ENCODE measurements at places on chromosomes 6 and 20. TPM values are rescaled to one million over a fixed set of nuclear protein-coding genes. Genes with fewer than 3 reads are reported as not detected.
A peak's percentile ranks its signal among the peaks of the same experiment; 100 is the strongest.

DNA sequence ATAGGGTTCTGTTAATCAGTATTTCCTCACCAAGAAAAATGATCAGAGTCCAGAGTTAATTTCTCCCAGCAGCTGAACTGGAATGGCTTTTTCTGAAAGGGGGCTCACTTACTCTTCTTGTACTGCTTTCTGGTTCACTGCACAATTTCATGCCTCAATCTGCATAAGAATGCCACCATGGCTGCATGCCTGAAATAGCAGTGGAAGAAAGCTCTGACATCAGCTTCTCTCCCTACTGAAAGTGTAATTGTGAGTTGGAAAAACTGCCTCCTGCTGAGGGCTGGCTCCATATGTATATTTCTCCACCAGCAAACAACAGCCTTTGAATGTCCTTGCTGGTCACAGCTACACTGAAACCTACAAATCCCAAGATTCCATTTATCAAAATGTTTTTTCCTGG is 1027.2 kb upstream of the GJE1 start:
- DNase-seq: no peak
- H3K27me3 ChIP-seq: no peaks in the 10 kb centered on the region
- no peaks in the 10 kb centered on the region for H3K36me3 ChIP-seq
- H3K4me1 ChIP-seq: no peaks in the 10 kb centered on the region

- DNase-seq: no peak
- H3K27ac ChIP-seq: no peak overlapping the region
- H3K4me1 ChIP-seq: no peaks in the 10 kb centered on the region
Observed at GRCh38 chr6:107448776-107449175, 10.6 kb downstream of the PDSS2 start.

DNA sequence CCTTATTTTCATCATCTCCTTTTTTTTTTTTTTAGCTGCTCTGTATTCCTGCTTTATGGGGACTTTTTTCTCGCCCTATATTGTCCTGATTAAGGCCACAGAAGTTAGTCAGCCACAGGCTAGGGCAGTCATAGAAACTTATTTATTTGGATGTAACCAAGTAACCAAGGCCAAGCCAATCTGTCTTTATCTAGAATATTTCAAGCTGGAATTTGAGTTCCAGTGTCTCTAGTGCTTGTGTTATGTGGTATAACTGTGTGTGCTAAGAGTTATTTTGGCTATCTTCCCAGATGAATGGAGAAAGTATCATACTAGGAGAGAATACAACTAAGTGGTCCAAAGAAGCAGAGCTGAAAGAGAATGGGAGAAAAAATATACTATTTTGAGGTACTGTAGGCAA is 751.5 kb downstream of the CBLN4 start:
- no peak for DNase-seq
- H3K4me3 ChIP-seq: no peak overlapping the region
- H3K27me3 ChIP-seq: no peaks in the 10 kb centered on the region
- H3K36me3 ChIP-seq: no peaks in the 10 kb centered on the region

- H3K36me3 ChIP-seq: no peaks in the 10 kb centered on the region
- H3K27ac ChIP-seq: no peak overlapping the region
- DNase-seq: no peak
- no peak overlapping the region for H3K4me3 ChIP-seq
- peaks cover 17% of the 10 kb centered on the region for H3K4me1 ChIP-seq
- H3K27me3 ChIP-seq: no peaks in the 10 kb centered on the region
Observed at GRCh38 chr20:62405981-62406513, 1.0 kb downstream of the CABLES2 start.

DNA sequence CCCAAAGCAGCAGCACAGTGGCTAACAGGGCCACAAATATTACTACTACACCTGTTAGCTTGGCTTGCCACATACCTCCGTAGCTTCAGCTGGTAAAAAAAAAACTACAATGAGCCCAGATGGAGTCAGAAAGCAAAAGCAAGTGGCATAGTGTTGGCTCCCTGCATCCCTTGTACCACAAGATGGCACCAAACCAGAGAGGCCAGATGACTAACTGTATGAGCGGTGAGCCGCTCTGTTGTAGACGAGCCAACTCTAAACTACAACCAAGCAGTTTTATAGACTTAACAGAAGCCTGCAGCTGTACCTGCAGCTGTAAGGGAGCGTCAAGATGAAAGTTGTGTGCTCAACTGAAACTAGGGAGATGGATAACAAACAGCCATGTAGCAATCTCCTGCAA is 84.5 kb upstream of the MCHR2 start:
- no peaks in the 10 kb centered on the region for H3K4me1 ChIP-seq
- no peak for DNase-seq
- H3K4me3 ChIP-seq: no peak overlapping the region
- H3K27me3 ChIP-seq: peaks cover 5% of the 10 kb centered on the region
- no peaks in the 10 kb centered on the region for H3K36me3 ChIP-seq

DNA sequence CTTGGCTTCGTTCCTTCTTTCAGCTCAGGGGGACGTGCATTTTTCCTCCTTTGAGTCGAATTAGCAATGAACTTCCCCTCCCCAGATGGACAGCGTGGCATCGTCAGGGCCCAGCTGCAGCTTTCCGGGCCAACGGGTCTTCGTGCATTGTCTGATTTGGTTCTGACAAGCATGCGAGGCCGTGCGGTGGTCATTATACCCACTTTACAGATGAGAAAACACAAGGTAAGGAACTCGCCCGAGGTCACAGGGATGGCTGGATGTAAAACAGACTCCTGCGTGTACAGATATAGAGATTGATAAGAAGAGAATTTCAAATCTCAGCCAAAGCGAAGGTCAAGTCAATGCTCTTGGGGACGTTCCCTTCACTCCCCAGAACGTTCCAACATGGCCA is 187.6 kb upstream of the SULF2 start:
- peak overlapping the region; percentile 50 for H3K27ac ChIP-seq
- DNase-seq: no peak
- no peak overlapping the region for H3K4me3 ChIP-seq
- H3K36me3 ChIP-seq: no peaks in the 10 kb centered on the region

DNA sequence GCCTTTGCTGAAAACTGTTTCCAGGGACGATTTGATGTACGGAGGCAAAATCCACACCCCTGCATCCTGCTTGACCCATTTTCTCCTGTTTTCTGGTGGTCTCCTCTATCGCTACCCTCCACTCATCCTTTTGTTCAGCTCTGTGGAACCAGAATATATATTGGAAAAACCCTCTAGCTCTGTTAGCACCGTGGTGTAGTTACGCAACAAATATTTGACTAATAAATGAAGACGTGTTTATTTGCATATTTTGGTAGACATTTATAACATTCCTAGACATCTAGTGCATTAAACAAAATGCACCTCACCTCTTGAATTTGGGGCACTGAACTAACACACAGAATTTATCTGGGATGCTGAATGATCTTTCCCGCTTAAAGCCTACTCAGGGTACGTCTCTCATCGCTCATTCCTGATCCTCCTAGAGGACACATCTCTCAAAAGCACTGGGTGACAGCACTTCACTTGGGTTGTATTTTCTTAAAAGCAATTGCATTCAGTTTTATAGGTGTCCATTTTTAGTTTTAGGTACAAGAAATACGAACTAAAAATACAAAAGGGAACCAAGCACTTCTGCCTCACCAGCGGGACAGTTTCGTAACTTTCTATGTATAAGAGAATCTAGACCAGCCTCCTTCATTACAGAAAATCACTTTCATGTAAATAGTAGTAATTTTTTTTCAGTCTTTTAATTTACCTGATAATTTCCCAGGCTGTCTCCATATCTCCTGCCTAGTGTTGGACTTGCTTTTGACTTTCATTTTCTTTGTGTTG is 59.2 kb downstream of the SNRNP48 start:
- H3K4me3 ChIP-seq: no peak overlapping the region
- H3K4me1 ChIP-seq: no peaks in the 10 kb centered on the region

DNA sequence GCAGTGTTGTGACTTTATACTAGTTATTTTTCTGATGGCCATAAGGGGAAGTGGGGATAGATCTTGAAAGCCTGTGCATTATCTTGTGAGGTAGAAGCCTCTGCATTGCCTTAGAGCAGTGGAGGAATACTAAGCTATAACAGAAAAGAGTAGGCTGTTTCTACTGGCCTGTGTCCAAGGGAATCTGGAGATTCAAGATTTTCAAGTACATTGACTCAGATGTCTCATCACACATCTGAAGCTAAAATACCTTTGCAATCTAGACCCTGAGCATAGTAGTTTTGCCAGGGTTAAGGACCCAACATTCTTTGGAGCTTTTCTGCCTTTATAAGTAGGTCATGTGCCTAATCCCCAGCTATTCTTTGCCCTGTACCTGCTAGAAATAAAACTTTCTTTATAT is 272.3 kb downstream of the TENT5A start:
- H3K4me1 ChIP-seq: no peaks in the 10 kb centered on the region
- no peak overlapping the region for H3K4me3 ChIP-seq
- no peaks in the 10 kb centered on the region for H3K36me3 ChIP-seq
- no peak overlapping the region for H3K27ac ChIP-seq

GRCh38 chr6:157172231-157172701 is 151.1 kb downstream of the TMEM242 start:
- DNase-seq: no peak
- peaks cover 11% of the 10 kb centered on the region for H3K36me3 ChIP-seq
- no peak overlapping the region for H3K27ac ChIP-seq
- H3K4me1 ChIP-seq: no peaks in the 10 kb centered on the region

DNA sequence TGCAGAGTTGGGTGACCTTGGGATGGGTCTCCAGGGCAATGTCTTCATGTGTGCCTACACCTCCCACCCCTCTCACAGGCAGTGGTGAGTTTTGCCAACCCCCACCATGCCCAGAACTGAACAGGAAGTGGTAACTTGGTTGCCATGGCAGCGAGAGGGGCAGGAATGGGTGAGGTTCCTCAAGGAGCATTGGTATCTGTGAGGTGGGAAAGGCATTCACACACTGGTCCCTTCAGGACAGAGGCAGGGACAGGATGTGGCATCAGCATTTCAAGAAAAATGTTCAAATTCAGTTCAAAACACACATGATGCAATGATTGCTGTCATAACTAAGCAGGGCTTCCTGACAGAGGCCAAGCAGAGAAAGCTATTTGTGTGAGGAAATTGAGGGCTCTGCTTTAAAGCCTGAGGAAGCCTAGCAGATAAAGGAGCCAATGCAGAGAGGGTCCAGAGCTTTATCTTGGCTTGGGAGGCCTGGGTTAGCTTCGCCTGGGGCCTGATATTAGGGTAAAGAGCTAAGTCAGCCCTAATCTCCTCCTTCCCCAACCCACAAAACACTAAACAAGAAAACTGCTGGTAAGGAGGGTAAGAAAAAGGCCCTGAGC is 551 bp downstream of the TREML2 start:
- H3K27ac ChIP-seq: peak overlapping the region; percentile 68
- H3K4me3 ChIP-seq: no peak overlapping the region
- no peaks in the 10 kb centered on the region for H3K27me3 ChIP-seq

DNA sequence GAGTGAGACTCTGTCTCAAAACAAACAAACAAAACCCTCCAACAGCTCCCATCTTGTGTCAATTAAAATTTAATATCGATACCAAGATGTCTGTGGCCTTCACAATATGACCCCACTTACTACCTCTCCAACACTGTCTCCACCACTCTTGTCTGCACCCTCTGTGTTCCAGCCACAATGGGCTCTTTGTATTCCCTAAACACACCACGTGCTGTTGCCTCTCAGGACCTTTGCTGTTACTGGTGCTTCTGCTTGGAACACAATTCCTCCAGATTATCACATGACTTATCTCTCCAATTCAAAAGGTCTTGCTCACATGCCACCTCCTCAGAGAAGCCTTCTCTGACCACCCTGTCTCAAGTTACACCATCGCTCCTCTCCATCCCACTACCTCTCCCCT is 6.0 kb upstream of the HCK start:
- H3K4me1 ChIP-seq: no peaks in the 10 kb centered on the region
- no peaks in the 10 kb centered on the region for H3K27me3 ChIP-seq
- H3K4me3 ChIP-seq: no peak overlapping the region
- H3K27ac ChIP-seq: no peak overlapping the region
- no peak for DNase-seq
- H3K36me3 ChIP-seq: no peaks in the 10 kb centered on the region

- H3K27me3 ChIP-seq: no peaks in the 10 kb centered on the region
- H3K4me1 ChIP-seq: peaks cover 9% of the 10 kb centered on the region
- peak overlapping the region; percentile 94 for H3K27ac ChIP-seq
- no peaks in the 10 kb centered on the region for H3K36me3 ChIP-seq
Observed at GRCh38 chr6:26197933-26198721, 110.9 kb downstream of the HFE start.

GRCh38 chr6:3007571-3007970 is 7.9 kb downstream of the NQO2 start:
- no peak overlapping the region for H3K27ac ChIP-seq
- H3K4me1 ChIP-seq: peaks cover 7% of the 10 kb centered on the region
- DNase-seq: no peak
- peaks cover 52% of the 10 kb centered on the region for H3K36me3 ChIP-seq
- H3K27me3 ChIP-seq: no peaks in the 10 kb centered on the region

DNA sequence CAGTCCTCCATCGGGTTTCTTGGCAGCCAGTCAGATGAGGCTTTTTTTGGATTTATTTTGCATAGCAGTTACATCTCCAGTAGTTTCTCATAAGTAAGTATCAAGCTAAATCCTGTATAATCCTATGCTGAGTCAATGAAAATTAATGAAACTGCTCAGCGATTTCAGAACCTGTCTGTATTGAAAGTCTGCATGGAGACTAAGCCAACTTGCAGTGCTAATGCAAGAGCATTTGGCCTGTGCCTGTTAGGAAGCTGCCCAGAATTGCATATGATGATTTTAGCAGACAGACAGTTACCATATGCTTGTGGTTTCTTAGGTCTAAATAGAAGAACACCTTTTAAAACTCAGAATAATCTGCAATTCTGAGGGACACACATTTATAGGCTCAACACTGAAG is 25.2 kb upstream of the LRRN4 start:
- DNase-seq: no peak
- no peaks in the 10 kb centered on the region for H3K36me3 ChIP-seq
- no peak overlapping the region for H3K4me3 ChIP-seq
- H3K4me1 ChIP-seq: peaks cover 8% of the 10 kb centered on the region

- no peaks in the 10 kb centered on the region for H3K36me3 ChIP-seq
- no peak overlapping the region for H3K27ac ChIP-seq
- H3K27me3 ChIP-seq: no peaks in the 10 kb centered on the region
- DNase-seq: no peak
- peaks cover 27% of the 10 kb centered on the region for H3K4me1 ChIP-seq
- no peak overlapping the region for H3K4me3 ChIP-seq
Observed at GRCh38 chr20:45368221-45368980, 5.4 kb downstream of the SYS1 start.

GRCh38 chr6:51892750-51893149 is 194.7 kb downstream of the PKHD1 start:
- H3K27me3 ChIP-seq: no peaks in the 10 kb centered on the region
- no peak overlapping the region for H3K4me3 ChIP-seq
- no peak for DNase-seq
- no peaks in the 10 kb centered on the region for H3K4me1 ChIP-seq

Gene C6orf132
- polyA plus RNA-seq: 0.24 TPM

Gene OPRL1
- 0.28 TPM for polyA plus RNA-seq

Gene RAB44
- 0.02 TPM for polyA plus RNA-seq

Gene DAAM2
- polyA plus RNA-seq: 3.9 TPM

Gene SLC26A8
- polyA plus RNA-seq: 0.03 TPM

Gene MCCD1
- not detected for polyA plus RNA-seq

Gene ZNF512B
- polyA plus RNA-seq: 1.8 TPM
